Activated T-helper 1 cell treated with Interleukin-2 at 50 U/mL for 16 hours (primary cell): ENCODE measurements at places on chromosomes 7 and 10.

DNA sequence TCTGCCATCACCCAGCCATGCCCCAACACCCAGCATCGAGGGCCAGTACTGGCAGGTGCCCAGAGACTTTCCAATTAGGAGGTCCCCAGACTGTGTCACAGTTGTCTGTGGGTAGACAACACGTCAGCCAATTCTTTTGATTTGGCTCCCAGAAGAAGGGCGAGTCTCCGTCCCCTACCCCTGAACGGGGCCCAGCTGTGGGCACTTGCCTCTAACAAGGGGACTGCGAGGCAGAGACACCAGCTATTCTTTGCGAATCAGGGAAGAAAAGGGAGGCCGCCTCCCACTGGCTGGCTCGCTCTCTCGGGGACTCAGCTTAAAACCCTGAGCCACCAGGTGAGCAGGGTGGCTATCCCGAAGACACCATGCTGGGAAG lies 167.3 kb downstream of the USP6NL start:
- no peak for DNase-seq

DNA sequence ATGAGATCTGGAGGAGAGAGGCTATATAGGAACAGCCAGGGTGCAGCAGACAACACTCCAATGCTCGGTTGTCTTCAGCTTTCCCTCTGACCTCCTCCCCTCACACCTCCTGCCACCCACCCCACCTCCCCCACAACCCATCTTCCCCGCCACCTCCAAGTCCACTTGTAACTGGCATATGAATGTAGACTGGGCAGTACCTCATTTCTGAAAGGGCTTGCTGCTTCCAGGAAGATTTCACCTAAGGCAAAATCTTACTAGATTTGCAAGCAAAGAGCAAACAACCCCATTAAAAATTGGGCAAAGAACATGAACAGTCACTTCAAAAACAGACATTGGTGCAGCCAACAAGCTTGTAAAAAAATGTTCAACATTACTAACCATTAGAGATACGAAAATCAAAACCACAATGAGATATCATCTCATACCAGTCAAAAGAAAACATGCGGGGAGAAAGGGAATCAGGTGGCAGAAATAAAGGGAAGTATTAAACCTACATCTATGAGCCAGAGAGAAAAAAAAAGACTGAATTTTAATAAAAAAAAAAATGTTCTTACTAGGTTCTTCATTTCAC lies 164.6 kb upstream of the C1GALT1 start:
- no peak for DNase-seq

GRCh38 chr10:77686096-77686495 lies 48.5 kb upstream of the KCNMA1 start:
- no peak for DNase-seq

- DNase-seq: no peak
Observed at GRCh38 chr10:28810057-28810870, 132.9 kb downstream of the BAMBI start.

DNA sequence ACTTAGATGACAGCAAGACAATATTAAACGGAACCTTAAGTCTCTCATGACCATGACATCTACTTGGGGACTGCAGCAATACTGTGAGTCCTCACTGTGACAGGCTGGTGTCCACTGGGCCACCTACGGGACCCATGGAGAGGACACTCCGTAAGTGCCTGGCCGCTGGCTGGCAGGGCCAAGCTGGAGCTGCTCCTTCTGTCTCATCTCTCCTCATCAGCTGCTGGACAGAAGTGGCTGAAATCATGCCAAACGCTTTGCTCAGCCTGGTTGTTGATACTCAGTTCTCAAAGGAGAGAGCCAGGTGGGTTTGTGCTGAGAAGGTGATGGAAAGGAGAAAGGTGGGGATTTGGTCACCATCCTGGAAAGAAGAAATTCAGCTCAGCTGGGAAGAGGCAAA lies 33.3 kb downstream of the AFAP1L2 start:
- DNase-seq: no peak
